Forelimb muscle (tissue), 1 donor: ENCODE measurements at places on chromosomes 6 and 20. TPM values are rescaled to one million over a fixed set of nuclear protein-coding genes. Genes with fewer than 3 reads are reported as not detected.

- no peak for DNase-seq
Observed at GRCh38 chr6:170007468-170008293, 256.3 kb downstream of the ERMARD start.

DNA sequence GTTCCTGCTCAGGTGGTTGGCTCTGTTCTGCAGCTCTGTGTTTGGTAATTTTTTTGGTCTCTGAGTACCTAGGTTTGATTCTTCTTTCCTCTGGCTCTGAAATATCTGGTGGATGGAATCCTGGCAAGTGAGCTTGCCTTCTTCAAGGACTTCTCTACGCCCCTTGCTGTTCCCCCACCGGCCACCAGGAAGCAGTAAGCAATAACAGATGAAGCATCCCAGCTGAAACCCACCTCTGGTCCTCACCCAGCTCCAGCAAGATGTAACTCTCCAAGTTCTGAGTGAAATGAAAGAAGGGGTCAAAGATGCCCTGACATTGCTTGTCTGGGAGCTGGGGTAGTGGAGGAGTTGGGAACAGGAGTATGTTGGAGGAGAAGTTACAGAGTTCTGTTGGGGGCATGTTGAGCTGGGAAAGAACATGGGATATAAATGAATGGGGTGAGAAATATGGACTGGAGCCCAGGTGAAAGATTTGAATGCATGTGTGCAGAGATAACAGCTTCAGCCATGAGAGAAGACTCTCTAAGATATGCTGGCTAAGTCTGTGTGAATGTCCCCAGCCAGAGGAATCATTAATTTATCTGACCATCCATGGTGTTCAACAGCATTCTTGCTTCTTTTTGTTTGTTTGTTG is 51.3 kb upstream of the GLP1R start:
- no peak for DNase-seq

- no peak for DNase-seq
Observed at GRCh38 chr20:22511943-22512910, 72.1 kb downstream of the FOXA2 start.

GRCh38 chr6:19892260-19892659 is 55.1 kb downstream of the ID4 start:
- no peak for DNase-seq

- no peak for DNase-seq
Observed at GRCh38 chr6:55874316-55874715, 1.1 kb downstream of the BMP5 start.

GRCh38 chr6:16344756-16345155 is 106.4 kb downstream of the GMPR start:
- DNase-seq: no peak

DNA sequence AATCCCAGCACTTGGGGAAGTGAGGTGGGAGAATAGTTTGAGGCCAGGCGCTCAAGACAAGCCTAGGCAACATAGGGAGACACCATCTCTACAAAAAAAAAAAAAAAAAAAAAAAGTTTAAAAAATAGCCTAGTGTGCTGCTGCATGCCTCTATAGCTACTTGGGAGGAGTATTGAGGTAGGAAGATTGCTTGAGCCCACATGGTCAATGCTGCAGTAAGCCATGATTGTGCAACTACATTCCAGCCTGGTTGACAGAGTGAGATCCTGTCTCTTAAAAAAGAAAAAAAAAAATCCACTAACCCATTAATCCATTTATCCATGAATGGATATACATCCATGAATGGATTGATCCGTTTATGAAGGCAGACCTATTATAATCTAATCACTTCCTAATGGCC is 1064.6 kb upstream of the EYS start:
- DNase-seq: no peak

Gene HLA-DQB2
- 0.32 TPM for polyA plus RNA-seq

Gene BTN1A1
- 0.22 TPM for polyA plus RNA-seq

Gene FBXL4
- polyA plus RNA-seq: 7.1 TPM

Gene HLA-DRB5
- 3.0 TPM for polyA plus RNA-seq

Gene TCF21
- polyA plus RNA-seq: not detected
